ENCODE measurements at places on chromosomes 2 and 18.

GRCh38 chr2:16745466-16745865 lies 79.8 kb upstream of the CYRIA start:
- DNase-seq = no peak

DNA sequence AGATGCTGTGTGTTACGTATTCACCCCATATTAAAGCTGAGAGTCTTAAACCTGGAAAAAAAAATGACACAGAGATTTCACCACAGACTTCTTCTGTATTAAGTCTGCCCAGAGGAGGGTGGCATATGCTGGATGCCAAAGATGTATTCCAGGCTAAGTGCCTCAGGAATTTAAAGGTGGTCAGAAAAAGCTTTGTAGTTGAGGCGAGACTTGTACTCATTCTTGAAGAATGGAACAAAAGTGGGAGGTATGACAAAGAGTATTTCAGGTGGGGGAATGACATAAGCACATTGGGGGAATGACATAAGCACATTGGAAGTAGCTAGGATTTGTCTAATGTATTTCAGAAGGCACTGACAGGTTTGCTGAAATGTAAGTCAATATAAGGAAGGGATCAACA lies 98.6 kb downstream of the BABAM2 start:
- no peak for DNase-seq

- no peak for DNase-seq
Observed at GRCh38 chr2:67218056-67218455, 179.1 kb upstream of the ETAA1 start.

GRCh38 chr2:211328126-211328525 lies 771.7 kb downstream of the CPS1 start:
- no peak for DNase-seq

DNA sequence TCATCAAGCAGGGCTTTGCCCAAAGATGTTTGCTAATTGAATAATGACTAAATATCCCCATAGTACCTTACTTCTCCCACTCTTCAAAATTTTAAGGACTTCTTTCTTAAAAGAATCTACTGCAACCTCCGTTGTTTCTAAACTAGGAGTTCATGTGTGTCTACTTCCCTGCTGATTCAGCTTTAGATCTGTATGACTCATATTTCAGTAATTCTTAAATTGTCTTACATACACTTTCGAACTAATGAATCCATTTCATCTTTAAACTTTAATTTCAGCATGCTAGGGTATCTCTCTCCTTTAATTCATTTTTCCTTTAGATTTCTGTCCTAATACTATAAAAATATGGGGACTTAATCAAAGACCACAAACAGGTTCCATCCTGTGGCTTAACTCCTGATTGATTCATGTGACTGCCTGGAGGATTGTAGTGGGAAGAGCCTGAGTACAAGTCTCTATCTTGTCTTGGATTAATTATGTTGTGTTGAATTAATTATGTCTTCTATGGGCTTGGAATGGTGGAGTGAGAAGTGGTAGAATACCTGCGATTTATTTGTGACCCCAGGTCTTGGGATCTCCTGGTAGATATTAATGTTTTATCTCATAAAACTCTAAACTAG lies 24.9 kb upstream of the COL5A2 start:
- no peak for DNase-seq

GRCh38 chr2:105186967-105187498 lies 54.5 kb upstream of the GPR45 start:
- no peak for DNase-seq

DNA sequence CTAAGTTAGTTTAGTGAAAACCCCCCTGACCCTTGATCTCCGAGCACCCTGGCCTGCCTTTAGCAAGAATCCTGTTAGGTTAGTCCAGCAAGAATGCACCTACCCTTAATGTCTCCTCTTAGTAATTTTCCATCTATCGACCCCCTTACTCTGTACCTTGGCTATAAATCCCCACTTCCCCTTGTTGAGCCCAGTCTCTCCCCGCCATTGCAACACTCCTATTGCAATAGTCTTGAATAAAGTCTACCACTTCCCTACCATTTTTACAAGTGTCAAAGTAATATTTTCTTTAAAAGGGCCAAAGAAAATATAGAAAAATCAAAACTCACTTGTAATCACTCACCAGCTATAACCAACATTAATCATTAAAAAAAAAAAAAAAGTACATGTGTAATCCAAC lies 4.2 kb upstream of the ZBTB7C start:
- no peak for DNase-seq

- DNase-seq = no peak
Observed at GRCh38 chr2:72718876-72719275, 107.0 kb downstream of the EXOC6B start.

- DNase-seq = no peak
Observed at GRCh38 chr2:192044496-192044895, 150.2 kb downstream of the TMEFF2 start.

DNA sequence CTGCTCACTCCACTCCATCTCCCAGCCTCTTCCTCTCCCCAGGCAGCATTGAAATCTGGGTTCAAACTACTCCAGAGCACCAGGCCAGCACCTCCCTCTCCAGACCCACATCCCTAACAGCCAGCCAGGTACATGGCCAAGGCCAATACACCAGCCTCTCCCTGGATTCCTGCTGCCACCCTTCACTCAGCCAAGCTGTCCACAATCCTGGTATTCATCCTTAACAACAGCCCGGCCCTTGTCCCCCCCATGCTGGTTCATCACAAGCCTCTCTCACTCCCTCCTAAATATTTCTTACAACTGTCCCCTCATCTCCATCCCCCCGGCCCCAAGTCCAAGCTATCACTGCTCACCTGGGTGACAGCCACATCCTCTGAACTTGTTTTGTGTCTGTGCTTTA lies 129.9 kb upstream of the HAAO start:
- no peak for DNase-seq

GRCh38 chr2:104504331-104505073 lies 349.4 kb upstream of the POU3F3 start:
- no peak for DNase-seq

- no peak for DNase-seq
Observed at GRCh38 chr2:147373800-147374422, 470.9 kb upstream of the ACVR2A start.

DNA sequence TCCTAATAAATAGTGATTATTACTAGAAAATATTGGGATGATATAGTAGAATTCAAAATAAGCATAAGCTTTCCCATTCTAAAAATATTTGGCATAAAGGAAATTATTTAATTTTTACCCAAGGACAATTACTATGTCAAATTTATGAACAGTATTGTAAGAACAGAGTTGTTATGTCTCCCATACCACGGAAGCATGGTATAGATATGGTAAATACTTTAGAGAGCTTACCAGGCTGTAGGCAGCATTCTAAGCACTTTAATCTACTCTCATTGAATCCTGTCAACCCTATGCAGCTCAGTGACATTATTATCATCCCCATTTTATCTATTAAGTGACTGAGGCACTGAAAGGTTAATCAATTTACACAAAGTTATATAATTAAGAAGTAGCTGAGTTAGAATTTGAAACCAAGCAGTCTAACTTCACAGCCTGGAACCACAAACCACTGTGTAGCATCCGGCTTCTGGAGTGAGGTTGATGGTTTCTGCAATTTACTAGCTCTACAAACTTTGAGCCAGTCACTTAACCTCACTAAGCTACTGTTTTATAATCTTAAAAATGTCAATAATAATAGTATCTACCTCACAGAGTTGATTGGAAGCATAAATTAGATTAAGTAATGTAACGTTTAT lies 323.7 kb downstream of the ARHGAP15 start:
- no peak for DNase-seq

DNA sequence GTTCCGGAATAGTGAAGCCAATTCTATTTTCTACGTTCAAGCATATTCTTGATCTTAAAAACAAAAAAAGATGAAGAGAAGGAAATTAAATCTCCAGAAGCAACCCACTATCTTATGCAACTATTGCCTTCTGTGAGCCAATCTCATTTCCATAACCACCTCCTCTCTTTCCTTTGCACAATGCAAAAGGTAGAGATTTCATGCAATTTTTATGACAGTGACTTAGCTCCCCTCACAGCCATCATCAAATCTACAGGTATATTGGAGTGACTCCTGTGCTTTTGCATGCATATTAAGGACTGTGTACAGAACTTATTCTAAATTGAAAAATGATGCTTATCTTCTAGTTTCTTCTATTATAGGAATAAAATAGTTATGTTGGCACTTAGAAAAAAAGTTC lies 191.8 kb downstream of the DCC start:
- DNase-seq = no peak

- no peak for DNase-seq
Observed at GRCh38 chr2:84846041-84846663, 34.7 kb downstream of the TRABD2A start.

DNA sequence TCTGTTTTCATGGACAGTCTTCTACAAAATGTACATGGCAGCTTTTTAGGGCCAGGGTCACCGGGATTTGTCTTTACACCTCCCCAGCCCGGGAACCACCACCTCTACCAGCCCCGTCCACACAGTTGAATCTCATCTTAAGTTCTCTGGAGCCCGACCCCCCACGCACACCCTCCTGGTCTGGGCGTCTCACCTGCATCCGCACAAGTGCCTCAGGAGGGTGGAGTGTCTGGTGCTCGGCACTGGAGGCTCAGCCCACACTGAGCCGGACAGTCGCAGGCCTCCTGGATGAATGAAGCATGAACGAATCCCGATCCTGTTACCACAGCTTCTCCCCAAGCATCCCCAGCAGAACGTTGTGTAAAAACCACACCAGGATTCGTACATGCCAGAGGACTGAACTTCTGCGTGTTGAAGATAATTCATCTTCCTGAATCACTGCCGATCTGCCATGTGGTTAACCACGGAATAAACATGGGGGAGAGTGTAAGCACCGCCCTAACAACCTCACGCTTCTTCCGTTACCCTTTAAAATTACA lies 162.0 kb downstream of the RTP5 start:
- DNase-seq = no peak

GRCh38 chr2:225471039-225471438 lies 71.5 kb downstream of the NYAP2 start:
- DNase-seq = no peak

DNA sequence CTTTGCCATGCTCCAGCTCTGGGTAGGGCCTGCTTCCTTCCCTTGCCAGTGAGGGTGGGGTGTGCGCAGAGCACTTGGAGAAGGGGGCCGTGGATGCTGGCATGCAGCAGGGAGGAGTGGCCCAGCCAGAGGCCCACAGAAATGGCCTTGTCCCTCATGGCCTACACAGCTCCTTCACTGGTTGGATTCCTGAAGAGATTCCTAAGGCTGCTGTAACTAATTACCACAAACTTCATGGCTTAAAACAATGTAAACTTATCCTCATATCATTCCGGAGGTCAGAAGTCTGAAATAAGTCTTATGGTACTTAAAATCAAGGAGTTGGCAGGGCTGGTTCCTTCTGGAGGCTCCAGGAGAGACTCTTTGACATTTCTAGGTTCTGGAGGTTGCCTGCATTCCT lies 195.2 kb downstream of the GLI2 start:
- no peak for DNase-seq

GRCh38 chr2:168683996-168684395 lies 118.4 kb upstream of the NOSTRIN start:
- no peak for DNase-seq

DNA sequence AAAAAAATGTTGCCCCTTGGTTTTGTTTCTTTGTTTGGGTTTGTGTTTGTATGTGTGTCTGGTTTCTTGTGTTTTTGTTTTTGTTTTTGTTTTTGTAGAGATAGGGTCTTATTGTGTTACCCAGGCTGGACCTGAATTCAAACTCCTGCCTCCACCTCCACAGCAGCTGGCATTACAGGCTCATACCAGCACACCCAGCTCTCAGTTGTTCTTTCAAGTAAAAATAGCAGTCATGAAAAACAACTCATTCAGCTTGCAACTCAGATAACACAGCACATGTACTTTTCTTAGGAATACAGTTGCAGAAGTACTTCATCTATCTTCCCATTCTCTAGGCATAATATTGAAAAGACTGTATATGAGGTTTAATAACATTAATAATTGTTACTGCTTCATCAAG lies 37.0 kb downstream of the ZC3H8 start:
- no peak for DNase-seq

DNA sequence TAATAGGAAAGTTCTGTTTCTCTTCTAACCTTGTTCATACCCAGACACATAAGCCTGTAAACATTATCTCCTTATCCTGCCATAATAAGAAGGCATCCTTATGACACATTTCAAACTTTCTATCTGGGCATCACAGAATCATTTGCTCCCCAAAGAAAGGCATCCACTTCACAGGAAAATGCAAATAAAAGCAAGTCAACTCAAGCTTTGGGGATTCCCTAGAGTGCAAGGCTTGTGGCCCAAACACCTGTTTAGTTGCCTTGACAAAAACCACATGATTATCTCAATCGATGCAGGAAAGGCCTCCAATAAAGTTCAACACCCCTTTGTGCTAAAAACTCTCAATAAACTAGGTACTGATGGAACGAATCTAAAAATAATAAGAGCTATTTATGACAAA lies 195.7 kb upstream of the GALNT5 start:
- DNase-seq = no peak

- no peak for DNase-seq
Observed at GRCh38 chr2:200369886-200370285, 63.4 kb downstream of the SPATS2L start.

GRCh38 chr2:182649316-182649715 lies 66.7 kb upstream of the DNAJC10 start:
- DNase-seq = no peak

DNA sequence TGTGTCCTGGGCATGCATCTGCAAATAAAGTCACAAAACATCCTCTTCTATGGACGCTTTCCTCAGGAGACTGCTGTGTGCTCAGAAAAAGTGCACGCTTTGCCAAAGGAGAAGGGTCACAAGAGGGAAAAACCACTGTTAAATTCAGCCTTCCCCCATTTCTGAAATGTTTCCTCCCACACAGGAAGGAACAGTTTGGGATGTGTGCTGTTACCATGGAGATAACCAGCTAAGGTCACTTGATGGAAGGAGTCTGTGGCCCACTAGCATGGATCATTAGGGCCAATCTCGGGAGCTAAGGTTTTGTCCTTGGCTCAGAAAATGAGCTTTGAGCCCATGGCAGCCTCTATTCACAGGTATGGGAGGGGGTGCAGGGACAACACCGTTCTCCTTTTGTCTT lies 5.6 kb downstream of the KCNE4 start:
- no peak for DNase-seq

GRCh38 chr2:219304223-219304622 lies 5.0 kb downstream of the PTPRN start:
- DNase-seq = no peak

DNA sequence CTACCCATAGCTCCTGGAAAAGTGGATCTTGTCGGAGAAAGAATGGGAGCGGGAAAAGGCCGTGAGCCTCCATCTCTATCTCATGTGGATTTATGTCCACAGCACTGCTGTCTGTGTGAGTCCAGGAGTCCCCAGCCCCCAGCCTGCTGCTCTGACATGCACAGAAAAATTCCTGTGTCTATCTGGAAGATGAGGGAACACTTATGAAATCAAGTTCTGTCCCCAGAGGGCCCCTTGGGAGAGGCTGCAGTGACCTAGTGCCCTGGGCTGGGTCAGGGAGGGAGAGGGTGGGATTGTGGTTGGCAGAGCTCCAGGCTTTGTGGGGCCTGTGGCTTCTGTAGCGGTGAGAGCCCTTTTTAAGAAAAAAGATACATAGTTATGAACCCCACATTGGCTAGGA lies 37.6 kb downstream of the HJURP start:
- no peak for DNase-seq

DNA sequence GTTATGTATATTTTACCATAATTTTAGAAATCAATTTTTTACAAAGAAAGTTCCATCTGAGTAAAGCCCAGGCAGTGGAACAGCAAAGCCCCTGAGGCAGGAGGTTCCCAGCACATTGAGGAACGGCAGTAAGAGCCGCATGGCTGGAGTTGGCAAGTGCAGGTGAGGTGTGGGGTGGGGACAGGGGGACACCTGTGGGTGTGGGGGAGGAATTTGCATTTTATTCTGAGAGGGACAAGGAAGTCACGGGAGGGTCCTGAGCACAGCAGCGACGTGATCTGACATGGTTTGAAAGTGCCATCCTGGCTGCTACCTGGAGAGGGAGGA lies 16.1 kb upstream of the ADI1 start:
- no peak for DNase-seq
